Ascending aorta (tissue), 2 donors: ENCODE measurements at places on chromosomes 6 and 20.

- DNase-seq = no peak
Measured at GRCh38 chr6:96611342-96611991, 48.5 kb downstream of the FHL5 start.

DNA sequence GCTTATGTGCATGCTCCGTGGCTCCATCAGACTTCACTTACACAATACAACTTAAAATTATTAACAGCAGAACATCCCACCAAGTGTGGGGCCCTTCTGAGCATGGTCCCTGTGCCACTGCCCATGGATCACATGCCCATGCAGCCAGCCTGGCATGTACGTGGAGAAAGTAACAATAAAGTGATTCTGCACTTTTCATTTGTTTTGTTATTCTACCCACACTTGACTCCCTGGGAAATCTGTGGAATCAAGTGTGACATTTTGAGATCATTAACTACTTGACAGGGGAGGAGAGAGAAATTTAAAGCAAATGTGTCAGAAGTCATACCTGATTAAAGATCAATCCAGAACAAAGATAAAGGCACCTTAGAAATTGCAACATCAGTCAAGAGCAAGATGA is 112.0 kb downstream of the ISM1 start:
- no peak for DNase-seq

DNA sequence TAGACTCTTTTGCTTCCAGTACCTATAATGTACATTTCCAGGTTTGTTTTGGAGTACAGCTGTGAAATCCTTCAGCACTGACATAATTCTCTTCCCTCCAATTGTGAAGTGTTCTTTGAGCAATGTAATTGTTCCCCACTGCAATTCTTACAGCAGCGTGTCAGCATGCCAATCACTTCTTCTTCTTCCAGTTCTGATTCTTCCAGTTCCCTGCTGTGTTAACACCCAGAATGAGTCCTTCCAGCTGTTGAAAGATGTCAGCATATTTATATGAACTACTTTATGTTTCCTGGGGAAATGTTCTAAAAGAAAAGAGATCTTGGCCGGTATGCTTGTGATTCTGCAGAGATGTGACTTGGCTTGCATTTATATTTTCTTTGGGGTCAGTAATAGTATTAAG is 213.9 kb downstream of the UNC5CL start:
- no peak for DNase-seq

DNA sequence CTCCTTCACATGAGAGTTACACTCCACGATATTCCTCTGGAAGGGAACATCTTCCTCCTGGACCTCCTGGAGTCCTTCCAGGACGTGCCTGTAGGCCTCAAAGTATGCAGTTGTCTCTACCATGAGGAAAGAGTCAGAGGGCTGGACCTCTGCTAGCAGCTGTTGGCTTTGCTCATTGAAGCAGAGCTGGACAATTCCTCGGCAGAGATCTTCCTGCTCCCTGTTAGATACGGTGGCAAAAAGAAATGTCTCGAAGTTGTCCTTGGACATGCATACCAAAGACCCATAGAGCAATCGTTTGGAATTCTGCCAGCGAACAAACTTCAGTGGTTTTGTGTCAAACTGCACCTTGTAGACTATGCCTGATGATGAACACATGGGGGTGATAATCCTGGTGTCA is 7.7 kb downstream of the ZNFX1 start:
- no peak for DNase-seq

DNA sequence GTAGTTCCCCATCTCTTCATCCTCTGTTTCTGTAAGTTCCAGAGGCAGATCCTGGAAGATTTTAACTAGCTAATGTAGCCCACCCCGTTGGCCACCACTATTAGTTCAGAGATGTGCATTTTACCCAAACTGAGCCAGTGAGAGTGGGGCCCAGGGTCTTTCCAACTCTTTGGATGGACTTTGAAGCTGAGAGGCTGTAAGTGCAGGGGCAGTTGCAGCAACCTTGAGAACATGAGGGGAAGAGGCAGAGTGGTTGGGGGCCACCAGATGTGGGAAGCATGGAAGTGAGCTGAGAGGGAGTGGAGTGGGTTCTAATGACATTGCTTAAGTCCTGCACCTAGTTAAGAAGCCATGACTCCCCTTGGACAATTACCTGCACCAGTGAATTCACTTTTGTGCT is 72.2 kb downstream of the CDH26 start:
- DNase-seq = no peak

DNA sequence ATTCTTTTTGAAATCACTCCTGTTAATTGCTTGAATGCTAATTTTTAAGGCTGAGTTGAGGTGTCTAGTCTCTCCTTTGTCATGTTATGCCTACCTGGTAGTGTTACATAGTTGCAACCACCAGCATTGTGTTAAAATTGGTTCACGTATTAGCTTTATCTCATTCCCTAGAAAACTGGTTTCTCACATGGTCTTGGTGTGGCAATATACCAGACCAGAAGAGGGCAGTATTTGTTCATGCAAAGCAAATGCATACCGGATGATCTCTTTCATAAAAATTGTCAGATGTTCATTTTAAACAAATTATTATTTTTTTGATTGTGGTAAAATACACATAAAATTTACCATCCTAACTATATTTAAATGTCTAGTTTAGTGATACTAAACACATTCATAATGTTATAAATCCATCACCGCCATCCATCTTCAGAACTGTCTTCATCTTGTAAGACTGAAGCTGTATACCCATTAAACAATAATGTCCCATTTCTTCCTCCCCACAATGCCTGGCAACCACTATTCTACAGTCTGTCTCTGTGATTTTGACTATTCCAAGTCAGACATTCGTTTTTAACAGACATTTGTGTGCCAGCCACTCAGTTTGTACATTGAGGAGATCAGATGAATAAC is 92.8 kb downstream of the ATRN start:
- no peak for DNase-seq

- DNase-seq = no peak
Measured at GRCh38 chr6:155085582-155086257, 90.6 kb downstream of the TIAM2 start.

GRCh38 chr6:14616656-14617055 is 499.1 kb downstream of the CD83 start:
- no peak for DNase-seq
